ENCODE measurements at places on chromosomes 7 and 10.
A peak's percentile ranks its signal among the peaks of the same experiment; 100 is the strongest.

GRCh38 chr10:63634488-63635065 is 113.4 kb downstream of the REEP3 start:
- DNase-seq = no peak

DNA sequence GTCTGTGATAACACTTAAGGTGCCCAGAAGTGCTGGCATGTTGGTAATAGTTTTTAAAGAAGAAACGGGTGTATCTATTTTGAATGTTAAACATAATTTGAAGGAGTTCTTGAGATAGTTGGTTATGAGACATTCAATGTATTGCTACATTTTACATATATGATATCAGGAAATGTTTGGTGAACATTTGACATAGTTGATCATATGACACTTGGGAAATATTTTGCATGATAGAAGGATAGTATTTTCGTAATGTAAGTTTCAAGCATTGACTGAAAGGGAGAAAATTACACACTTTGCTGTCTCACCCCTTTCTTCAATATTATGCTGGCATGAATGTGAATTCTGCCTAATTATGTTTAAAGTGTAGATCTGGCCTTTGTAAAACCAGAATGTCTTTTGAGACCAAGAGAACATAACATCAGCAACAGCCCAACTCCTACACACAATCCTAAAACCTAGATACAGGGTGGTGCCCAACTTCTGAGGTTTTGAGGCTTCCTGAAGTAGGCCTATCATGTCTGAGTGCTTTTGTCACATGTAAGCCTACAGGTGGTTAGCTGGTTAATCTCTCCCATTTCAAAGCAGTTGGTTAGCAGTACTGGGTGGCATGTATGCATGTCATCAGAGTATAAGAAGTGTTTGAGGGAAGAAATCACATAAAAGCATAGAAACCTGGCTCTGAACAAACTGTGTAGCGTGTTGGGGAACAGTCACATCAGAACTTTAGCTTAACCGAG is 2.1 kb downstream of the ADD3 start:
- DNase-seq = peak; percentile 29

DNA sequence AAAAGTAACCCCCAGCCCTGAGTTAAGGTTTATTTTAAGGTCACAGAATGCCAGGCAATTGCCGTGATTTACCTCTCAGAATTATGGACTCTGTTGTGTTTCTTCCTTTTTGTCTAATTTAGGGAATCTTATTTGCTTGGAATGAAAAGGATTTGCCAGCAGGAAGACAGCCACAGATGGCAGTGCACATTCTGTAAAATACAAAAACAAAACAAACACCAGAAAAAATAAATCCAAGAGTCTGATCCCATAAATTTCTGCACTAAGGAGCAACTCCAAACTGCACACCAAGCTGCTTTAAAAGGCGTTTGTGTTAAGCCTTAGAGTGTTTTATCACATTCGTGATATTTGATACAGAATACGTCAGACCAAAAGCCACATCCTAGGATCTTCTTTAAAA is 199.0 kb upstream of the C7orf33 start:
- DNase-seq = no peak

DNA sequence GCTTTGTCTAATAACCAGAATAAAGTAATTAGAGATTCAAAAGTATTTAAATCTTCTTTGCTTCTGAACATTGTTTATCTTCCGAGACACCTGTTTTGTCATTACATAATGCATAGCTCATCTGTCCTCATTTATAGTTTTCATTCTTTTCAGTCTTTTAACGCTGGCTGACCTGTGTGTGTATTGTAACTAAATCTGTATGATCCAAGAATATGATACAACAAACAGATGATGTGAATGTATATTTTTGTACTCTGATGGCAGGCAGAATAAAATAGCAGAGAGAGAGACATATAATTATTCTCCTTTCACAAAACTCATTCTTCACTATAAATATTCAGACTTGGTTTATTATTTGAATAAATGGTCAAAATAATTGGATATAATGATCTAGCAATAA is 80.6 kb downstream of the ORC5 start:
- DNase-seq = no peak

- DNase-seq = peak; percentile 71
Observed at GRCh38 chr10:102646610-102647442, 2.5 kb downstream of the TRIM8 start.

GRCh38 chr7:31017721-31018120 is 34.4 kb upstream of the ADCYAP1R1 start:
- DNase-seq = no peak

DNA sequence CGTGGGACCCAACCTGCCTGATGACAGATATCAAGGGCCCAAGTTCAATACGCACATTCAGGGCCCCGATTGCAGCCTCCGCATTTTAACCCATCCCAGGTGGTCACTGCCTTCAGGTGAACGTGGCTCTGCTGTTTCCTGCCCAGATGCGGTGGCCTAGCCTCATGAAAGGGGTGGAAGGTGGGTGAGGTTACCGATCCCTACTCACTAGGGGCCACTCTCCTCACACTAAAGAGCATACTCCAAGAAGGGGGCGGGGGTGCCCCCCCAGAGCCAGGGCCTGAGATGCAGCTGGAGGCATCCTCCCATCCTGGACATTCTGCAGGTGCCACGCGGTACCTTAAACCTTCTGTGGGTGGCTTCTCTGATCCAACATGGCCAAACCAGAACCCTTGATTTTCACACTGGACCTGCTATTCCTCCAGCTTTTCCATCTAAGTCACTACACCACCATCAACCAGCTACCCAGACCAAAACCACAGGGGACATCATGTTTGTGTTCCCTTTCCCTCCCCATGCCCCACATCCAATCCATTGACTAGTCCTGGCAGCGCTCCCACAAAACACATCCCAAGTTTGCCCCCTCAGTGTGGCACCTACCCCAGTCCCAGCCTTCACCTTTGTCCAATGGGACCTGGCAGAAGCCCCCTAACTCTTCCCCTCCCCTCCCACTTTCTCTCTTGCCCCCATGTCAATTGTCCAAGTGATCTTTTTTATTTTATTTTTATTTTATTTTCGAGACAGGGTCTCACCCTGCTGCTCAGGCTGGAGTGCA is 30.0 kb downstream of the PRLHR start:
- no peak for DNase-seq

DNA sequence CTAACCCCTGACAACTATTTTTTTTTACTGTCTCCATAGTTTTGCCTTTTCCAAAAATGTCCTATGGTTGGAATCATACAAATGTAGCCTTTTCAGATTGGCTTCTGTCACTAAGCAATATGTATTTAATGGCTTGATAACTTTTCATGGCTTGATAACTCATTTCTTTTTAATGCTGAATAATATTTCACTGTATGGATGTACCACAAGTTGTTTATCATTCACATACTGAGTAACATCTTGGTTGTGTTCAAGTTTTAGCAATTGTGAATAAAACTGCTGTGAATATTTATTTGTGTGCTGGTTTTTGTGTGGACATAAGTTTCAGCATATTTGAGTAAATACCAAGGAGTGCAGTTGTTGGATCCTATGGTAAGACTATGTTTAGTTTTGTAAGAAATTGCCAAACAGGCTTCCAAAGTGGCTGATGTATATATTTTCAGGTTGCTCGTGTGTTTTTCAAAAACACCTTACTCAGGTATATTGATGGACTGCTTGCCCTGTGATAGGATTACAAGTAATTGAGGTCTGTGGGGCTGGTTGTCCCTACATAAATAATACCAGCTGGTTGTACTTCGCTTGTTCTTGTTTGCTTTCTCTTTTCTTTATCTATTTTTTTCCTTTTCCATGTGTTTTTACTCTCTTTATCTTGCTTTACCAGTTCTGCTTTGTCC is 23.0 kb downstream of the NRF1 start:
- no peak for DNase-seq

- DNase-seq = no peak
Observed at GRCh38 chr10:71266147-71266917, 52.7 kb upstream of the SLC29A3 start.

- no peak for DNase-seq
Observed at GRCh38 chr10:101136007-101136707, 5.1 kb downstream of the TLX1 start.

DNA sequence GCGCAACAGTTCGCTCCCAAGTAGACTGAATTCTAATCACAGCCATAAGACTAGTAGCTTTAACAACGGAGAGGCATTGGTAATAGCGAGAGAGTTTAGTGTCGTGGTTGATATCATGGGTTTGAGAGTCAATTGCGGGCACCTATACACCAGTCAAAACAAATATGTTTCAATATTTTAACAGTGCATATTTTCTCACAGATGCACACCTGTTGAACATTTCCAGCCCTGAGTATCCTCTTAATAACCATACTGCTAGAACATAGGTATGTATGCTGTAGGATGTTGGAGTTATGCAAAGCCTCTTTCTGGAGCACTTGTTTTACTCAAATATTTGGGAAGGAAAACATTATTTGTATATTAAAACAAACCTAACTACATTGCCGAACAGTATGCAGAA is 92.9 kb downstream of the FAM107B start:
- DNase-seq = no peak

- DNase-seq = no peak
Observed at GRCh38 chr7:87474533-87475358, 734 bp downstream of the ABCB4 start.

DNA sequence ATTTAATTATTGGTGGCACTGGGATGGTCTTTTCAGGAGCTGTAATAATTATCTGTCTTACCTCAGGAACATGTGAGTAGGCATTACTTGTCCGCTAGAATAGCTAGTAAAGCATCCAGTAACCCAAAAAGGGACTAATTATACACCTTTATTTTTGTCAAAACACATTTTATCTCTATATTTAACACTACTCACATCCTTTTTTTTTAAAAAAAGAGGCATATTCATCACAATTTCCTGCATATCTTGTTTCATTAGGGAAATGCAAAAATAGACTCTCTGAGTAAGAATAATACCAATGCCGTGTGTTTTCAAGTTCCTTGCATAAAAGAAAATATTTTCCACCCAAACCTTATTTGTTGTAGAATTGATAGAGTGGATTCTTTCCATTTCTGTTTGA is 99.5 kb downstream of the VTI1A start:
- no peak for DNase-seq

GRCh38 chr10:102476466-102477141 is 25.3 kb upstream of the C10orf95 start:
- no peak for DNase-seq

GRCh38 chr10:4770801-4771553 is 55.0 kb upstream of the AKR1E2 start:
- DNase-seq = no peak

DNA sequence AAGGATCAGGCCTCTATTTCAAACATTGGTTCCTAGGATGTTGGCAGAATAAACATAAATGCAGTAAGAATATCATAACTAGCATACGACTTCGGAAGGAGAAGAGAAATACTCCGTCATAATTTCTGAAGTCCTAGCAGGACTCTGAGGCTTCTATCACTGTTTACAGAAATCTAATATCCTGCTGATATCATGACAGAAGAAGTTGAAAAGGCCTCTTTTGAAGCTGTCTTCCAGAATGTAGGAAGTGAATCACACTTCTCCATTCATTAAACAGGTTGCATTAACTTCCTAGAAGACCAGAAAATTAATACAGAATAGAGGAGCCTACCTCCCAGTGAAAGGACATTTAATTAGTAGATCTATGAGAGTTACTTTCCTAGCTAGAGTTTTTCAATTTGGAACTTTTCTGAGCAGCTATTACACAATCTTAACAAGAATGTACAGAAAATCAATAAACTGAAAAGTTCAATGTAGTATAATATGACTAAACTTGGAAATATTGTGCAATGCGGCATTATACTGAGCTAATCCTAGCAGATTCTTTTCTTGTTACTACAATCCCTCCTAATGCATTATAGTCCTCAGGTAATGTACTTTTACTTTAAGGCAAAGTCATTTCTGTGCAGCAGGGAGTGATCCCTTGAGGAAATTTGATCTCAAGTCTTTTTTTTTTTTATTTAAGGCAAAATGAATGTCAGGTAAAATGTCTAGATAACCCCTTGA is 622.6 kb upstream of the CELF2 start:
- DNase-seq = no peak

DNA sequence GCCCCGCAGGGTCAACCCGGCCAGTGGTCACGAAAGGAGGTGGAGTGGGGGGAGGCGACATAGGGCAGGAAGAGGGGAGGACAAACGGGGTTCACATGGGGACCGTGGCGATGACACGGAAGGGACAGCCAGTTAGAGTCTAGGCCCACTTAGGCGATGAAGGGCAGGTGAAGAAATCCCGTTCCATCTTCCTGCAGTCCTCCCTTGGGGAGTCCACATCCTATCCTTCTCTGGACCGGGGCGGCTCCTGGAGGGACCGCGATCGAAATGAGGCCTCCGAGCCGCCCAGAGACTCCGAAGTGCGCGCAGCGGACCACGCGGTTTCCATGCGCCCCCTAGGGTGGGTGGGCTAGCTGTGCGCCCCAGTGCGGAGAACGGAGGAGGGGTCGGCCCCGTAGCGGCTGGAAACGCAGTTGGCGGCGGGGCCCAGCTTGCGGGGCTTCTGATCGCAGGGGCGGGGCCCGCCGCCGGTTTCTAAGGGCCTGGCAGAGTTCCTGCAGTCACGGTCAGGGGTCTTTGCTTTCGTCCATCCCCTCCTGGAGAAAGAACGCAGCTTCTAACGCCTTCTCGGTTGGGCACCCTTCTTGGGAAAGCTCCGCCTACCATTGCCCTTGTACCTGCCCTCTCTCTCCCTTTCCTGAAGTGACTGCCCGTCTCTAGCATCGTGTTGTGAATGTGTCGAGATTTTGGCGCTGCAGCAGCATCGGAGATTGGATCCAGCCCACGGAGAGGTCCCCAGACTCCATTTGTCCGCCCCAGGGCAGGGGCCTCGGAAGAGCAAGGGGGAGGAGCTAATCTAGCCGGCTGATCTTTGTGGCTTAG is 17.9 kb upstream of the TMEM225B start:
- peak; percentile 68 for DNase-seq

GRCh38 chr10:57917019-57917418 is 350.7 kb downstream of the IPMK start:
- no peak for DNase-seq

DNA sequence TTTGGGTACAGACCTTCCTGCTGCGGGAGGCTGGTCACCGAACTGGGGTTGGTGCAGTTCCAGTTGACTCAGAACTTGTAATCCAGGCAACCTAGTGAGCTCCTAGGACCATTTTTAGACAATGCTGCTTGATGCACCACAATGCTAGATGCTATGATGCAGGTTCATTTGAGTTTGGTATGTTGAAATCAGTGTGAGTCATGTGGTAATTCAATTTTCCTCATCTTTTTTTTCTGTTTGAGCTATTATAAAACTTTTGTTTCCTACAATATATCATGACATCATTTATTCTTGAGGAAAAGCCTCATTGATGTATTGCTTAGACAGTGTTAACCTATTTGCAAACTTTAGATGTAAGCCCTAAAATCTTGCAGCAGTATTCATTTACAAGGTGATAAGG is 40.9 kb upstream of the MTPN start:
- no peak for DNase-seq
